Osteoblast (primary cell): ENCODE measurements at places on chromosomes 5 and 9. TPM values are rescaled to one million over a fixed set of nuclear protein-coding genes. Genes with fewer than 3 reads are reported as not detected.

ZDHHC11 gene
- total RNA-seq = 1.2 and 1.8 TPM in 2 replicates

- DNase-seq = no peak
Observed at GRCh38 chr5:104353371-104353770, 790.8 kb upstream of the NUDT12 start.

DNA sequence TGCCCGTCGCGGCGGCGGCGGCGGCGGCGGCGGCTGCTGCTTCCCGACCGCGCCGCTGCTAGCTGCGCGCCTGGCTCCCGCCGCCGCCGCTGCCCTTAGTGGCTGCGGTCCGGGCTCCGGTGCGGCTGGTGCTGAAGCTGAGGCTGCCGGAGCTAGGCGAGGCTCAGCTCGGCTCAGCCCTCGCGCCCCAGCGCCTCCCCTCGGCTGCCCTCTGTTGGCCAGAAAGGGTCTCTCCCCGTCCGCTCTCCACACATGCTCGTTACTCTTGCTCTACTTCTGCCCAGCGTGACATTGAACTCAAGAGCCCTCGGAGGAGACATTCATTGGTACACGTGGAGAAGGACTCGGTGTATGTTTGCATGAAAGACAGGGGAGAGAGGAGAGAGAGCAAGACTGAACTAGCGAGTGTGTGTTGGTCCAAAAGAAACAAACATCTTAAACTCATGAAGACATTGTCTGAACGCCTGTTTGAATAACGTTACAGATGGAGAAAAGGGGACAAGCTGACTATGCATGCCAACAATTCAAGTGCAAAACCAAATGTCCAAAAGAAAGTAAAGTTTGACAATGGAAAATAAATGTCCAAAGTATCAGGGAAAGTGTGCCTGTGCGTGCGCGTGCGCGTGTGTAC lies at the start of gene HCN1:
Gene HCN1 (minus strand): TSS at position 175 of the 631 bp plus-strand sequence.
- DNase-seq = peak; percentile 88

DNA sequence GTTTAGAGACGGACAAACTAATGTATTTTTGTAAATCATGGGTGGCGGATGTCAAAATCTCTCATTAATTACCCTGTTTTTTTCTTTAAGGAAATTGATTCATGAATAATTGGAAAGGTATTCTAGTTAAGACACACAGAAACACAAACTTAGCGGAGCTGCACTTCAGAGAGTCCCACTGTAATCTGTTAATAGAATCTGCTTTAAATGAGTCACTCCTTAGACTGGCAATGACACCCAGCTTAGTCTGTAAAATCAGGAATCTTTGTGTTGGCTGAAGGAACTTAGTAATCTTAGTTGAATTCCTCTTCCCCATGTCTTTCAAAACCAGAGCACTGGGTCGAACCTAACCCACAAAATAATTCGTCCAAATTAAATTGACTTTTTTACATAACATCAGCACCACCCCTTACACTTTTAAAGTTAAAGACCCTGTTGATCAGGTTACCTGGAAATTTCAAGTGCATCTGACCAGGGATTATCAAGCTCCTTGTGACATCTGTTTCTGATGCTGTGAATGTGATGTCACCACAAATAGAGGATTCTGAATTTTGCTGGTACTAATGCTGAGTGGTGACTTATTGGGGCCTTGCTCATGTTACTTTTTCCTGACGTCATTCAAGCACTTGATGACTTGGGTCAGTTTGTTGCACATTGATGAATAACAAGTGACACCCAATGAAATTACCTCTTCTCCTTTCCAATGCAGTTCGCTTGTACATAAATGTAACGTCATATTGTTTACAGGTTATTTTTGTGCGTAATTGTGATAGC lies 313.6 kb downstream of the KCTD16 start:
- no peak for DNase-seq

GRCh38 chr5:165333623-165334022 lies 1828.2 kb downstream of the MAT2B start:
- no peak for DNase-seq

GRCh38 chr5:102834438-102834964 lies 79.4 kb downstream of the PAM start:
- DNase-seq = no peak

DNA sequence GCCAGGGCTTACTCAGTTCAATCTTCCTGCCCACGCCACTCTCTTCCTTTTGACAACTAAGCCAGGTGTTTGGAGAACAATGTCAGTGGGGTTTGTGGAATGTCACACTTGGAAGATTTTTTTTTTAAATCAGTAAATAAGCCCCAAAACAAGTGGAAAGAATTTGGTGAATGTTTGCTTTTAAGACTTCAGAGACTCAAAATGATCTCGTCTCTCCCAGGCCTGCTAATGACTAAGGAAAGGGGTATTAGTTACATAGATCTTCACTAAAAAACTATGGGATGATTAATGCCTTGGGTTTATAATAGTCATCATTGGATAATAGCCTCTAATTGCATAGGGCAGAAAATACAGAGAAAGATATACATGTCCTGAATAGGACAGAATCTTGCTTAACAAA lies 166.4 kb downstream of the DMRT2 start:
- DNase-seq = no peak

GRCh38 chr5:154410786-154411185 lies 35.0 kb upstream of the SAP30L start:
- no peak for DNase-seq

CDC20B gene
- total RNA-seq = not detected in 2 replicates

DNA sequence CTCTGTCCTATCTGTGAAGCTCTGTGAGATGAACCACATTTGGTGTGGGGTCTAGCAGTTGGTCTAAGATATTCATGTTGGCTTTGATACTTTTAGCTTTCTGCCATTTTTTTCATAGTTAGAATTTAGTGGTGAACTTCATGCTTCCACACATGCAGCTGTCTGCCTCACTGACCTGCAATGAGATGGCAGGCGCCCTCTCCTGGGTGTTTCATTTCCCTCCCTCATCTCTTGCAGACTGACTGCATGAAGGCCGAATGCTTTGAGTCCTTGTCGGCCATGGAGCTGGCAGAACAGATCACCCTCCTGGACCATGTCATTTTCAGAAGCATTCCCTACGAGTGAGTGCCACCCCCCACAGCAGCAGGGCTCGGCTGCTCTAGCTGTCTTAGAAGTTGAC lies 26.1 kb upstream of the CKMT2 start:
- DNase-seq = no peak

GRCh38 chr5:164663198-164663989 lies 1158.0 kb downstream of the MAT2B start:
- DNase-seq = no peak

UBE2QL1 gene
- total RNA-seq = under 0.01 and 0.29 TPM in 2 replicates

CORO2A gene
- total RNA-seq = 0.29 and 0.72 TPM in 2 replicates

GRCh38 chr5:144201588-144201987 lies 30.9 kb downstream of the KCTD16 start:
- no peak for DNase-seq

GRCh38 chr5:14504332-14504727 lies 77.3 kb upstream of the OTULINL start:
- peak; percentile 43 for DNase-seq

DNA sequence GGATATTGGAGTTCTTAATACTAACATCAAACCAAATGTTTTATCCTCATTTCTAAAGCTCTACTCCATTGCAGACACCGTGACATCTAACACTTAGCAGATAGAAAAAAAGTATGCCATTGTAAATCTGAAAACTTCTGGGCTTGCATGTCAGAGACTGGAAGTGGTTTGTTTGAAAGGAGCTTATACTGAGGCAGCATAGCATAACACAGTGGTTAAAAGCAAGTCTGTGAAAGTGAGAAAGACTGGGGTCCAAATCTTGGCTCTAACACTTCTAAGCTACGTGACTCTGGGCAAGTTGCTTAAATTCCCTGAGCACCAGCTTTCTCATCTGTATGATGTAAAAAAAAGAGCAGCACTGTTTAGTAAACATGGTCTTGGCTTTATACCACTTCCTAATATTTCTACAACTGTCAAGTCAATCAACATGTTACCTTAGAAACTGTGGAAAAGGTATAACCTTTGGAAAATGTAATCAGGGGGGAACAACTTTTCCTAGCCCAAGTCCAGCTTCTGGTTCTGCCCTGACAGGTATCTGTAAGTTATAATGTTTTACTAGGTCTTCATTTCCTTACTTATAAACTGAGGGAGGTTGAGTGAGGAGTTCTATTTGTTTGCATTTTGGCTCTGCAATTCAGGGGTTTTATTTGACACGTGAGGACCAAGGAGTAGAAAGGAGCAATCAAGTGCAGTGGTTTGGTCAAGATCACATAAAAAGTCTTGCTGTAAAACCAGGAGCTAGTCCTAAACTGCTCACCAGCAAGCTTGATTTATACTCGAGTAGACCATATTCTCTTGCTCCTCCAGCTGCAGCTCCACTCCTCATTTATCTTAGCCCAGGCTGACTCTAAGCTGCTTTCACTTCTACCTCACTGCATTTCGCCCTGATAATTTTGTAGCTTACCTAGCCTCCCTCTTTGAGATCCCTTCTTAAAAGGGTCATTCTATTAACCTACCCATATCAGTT lies 541.0 kb downstream of the RAB3C start:
- DNase-seq = no peak

CHSY3 gene
- total RNA-seq = 12.3 and 12.4 TPM in 2 replicates

DNA sequence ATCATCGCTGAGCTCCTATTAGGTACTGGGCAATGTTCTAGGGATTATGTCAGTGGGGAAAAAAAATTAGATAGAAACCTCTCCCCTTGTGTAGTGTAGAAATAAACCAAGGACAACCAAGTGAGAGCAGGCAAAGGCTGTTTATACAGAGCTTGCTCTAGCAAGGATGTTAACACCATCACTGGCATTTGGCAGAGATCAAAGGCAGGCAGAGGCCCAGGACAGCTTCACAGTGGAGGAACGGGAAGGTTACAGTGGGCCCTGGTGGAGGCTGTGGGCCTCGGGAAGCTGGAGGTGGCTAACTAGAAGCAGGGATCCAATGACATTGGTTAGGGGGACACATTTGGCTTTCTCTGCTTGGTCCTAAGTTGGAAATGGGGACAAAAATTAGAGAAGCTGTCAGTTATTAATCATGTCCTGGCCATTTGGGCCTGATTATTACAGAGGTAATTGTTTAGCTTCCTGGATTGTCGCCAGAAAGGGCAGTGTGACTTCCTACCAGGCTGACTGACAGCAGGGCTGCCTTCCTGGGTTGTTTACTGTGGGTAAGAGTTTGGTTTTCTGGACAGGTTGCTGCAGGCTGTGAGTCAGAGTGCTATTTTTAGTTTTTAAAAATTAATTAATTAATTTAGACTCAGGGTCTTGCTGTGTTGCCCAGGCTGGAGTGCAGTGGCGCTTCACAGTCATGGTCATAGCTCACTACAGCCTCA lies 259.3 kb downstream of the ROR2 start:
- no peak for DNase-seq

- DNase-seq = no peak
Observed at GRCh38 chr9:4862506-4863250, 69.9 kb downstream of the RCL1 start.

DNA sequence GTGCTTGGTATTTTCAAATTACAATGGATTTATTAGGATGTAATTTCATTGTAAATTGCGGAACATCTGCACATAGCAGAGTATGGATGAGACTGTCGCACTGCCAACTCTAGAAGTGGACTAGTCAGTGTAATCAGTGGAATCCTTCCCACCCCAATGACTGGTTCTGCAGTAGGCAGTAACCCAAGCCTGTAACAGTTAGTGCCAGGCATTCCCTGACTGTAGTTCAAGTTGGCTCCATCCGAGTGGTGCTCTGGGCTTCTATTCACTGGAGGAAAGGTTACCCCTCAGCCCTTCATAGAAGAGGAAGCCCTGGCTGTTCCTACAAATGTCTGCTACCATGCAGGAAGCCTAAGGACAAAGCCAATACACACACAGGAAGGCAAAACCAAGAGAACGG lies 23.2 kb downstream of the AK3 start:
- no peak for DNase-seq

ZNF366 gene
- total RNA-seq = not detected in 2 replicates

SLC34A3 gene
- total RNA-seq = not detected in 2 replicates

C5orf52 gene
- not detected in 2 replicates for total RNA-seq

PSMD5 gene
- total RNA-seq = 32.6 and 34.2 TPM in 2 replicates

- DNase-seq = no peak
Observed at GRCh38 chr5:106584268-106584667, 1086.5 kb downstream of the EFNA5 start.

DNA sequence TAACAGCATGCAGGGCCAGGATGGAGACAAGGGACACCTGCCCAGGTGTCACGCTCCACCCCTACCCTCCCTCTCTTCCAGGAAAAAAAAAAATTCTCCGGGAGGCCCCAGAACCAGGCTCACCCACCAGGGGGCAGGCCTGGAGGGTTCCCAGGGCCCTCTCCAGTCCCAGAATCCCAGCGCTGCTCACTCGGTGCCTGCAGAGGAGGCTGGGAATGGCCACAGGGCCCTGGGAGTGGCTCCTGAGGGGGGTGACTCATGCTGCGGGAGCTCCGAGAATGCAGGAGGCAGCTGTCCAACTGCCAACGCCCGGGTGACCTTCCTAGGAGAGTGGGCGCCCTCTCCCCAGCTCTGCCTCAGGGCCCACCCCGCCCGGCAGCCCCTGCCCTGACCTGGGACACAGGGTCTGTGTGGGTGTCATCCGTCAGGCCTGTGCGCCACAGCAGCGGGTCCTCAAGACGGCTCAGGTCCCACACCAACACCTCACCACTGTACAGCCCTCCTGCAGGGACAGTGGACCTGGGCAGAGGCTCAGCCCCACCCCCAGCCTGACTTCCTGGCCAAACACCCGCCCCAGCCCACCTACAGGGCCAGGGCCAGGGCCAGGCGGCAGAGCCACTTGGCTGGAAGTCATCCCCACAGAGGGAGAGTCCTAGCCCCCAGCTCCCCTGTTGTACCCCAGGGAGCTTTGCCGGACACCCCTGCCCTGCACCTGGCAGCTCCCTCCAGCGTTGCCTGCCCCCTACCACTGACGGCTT lies 21.2 kb downstream of the DYNC2I2 start:
- DNase-seq = peak; percentile 99

DNA sequence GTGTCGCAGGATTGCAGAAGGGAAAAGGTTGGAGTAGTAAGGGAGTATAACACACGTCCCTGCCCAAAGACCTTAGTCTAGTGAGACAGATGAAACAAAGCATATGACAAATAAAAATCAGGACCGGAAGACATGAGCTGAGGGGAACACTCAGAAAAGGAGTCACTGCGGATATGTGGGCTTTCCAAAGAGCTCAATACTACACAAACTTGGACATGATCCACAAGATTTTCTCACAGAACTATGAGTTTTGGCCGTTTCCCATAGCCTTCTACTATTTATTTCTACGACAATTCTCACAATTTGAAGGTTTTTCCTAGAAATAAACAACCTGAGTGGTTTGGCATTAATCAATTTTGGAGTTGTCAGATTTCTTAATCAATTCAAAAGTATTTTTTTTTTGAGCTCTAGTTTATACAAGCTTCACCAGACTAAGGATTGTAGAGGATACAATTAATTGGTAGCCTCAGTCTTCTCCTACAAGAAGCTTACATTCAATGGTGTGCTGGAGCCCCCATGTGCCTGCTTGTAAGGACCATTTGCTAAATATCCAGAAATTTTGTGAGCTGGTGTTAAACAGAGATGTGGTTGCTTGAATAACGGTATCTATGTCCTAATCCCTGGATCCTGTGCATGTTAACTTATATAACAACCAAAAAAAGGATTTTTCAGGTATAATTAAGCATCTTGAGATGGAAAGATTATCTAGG lies 91.4 kb downstream of the ADAMTS12 start:
- DNase-seq = no peak

MARCOL gene
- total RNA-seq = not detected in 2 replicates

GADD45G gene
- total RNA-seq = under 0.01 and 0.88 TPM in 2 replicates

- DNase-seq = no peak
Observed at GRCh38 chr5:141095263-141095641, 837 bp downstream of the PCDHB2 start.

CARD9 gene
- 1.8 and 5.1 TPM in 2 replicates for total RNA-seq

- no peak for DNase-seq
Observed at GRCh38 chr5:172200476-172200875, 6.5 kb downstream of the EFCAB9 start.

TYRP1 gene
- total RNA-seq = 0.36 TPM in 1 of 2 replicates, not detected in the other
